ENCODE measurements at places on chromosomes 3 and 15.
A peak's percentile ranks its signal among the peaks of the same experiment; 100 is the strongest.

- no peak for DNase-seq
Measured at GRCh38 chr15:64161688-64162477, 939 bp downstream of the PPIB start.

GRCh38 chr3:37995652-37996641 lies 5.4 kb downstream of the VILL start:
- DNase-seq, result no peak

- DNase-seq, result no peak
Measured at GRCh38 chr3:166322391-166322790, 485.2 kb upstream of the BCHE start.

DNA sequence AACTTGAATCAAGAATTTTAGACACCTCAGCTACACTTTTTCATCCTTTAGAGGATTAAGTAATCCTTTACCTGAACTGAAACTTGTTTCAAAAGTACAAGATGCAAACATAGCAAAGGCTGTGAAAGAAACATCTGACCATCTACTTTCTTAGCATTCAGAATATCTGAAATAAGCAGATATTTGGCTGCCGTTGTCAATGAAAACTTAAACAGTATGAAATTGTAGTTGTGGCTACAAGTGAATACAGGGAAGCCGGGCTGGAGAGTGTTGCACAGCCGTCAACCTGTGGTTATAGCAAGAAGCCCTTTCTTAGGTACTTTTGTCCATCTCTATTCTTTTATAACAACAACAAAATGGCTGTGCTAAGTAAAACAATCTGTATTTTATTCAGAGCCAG lies 6.9 kb upstream of the CX3CR1 start:
- DNase-seq, result no peak

DNA sequence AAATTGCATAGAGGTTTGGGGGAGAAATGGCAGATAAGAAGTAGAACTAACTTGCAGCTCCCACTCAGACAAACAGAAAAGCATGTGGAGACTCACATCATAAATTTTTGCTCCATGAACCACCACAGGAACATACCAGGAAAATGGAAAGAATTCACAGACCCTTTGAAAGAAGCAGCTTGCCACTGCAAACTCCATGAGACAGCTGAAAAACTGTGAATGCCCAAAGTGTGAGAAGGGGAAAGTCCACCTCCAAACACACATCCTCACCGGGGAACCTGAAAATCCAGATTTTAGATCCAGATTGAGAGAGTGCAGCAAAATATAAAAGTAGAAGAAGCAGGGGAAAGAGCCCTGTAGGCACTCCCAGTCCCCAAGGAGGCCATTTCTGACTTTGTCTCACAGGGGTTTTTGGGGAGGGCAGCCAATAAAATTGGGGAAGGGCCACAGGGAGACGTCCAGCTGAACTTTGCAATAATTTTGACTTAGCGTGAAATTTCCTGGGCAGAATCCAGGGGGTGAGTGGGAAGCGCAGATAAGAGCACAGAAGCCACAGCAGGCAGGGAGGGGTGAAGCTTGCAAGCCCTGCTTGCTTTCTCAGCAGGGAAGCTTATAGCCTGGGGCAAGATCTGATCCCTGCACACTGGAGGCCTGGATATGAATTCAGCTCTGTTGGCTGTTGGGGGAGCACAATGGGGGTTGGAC lies 183.4 kb upstream of the UBE2E2 start:
- no peak for DNase-seq

DNA sequence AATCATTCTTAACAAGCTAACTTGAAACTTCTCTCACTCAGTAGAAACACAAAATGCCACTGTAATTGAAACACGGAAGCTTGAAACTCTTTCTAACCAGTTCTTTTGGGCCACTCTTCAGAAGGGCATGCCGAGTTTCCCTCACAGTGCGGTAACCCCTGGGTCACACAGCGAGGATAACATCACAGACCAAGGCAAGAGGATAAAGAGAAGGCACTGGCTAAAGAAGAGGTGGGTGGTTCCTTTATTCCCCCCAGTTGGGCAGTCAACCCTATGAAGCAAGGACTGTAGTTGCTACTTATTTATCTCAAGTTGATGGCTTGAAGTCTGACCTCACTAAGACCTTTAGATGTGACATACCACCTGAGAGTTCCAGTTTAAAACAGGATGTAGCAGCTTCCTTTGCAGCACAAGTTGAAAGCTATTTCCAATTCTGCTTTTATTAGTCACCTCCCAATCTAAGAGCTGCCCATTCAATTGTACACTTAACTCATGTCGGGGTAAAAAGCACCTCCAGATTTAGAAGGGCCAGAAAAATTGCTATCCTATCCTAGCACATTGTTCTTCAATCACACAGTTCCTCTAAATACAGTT lies 272.4 kb downstream of the TIGIT start:
- DNase-seq, result no peak

DNA sequence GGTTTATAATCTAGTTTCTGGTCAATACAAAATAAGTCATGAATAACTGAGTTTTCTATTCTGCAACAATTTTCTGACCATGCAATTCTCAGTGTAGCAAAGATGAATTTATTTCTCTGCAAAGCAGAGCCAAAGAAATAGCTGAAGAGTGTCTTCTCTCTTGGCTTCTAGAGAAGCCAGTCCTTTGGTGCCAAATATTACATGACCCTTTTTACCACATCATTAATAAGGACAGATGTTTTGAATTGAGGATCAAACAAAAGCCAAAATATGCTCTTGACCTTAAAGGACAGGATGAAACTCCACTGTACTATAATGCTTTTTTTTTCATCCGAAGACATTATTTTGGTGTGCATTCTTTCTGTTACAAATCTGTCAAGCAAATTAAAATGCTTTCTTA lies 40.2 kb upstream of the OSTN start:
- no peak for DNase-seq

DNA sequence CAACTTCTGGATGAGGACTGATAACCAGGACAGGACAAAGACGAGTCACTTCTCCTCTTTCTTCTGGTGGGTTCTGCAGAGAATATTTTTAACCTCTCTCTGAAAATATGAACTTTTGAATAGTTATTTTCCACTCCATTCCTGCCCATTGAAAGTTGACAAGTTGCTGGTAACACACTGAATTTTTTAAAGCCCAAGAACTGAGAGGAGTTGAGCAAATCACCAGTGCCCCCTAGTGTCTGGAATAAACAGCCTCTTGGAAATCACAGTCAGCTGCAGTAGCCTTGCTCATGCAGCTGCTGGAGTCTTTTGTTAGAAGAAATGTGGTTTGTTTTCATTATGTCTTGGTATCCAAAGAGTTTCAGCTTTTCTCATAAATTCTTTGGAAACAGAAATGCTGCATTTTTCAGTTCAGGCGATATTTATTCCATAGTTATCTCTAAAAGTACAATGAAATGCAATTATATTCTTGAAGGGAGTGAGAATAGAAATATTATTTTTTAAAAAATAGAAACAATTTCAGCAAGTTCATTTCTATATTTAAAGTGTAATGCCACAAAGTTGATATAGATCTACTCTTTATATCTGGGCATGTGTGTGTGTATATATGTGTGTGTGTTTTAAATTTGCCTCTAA lies 741.0 kb upstream of the CBLB start:
- DNase-seq, result peak; percentile 31

GRCh38 chr3:159760046-159760445 lies 228.6 kb upstream of the IL12A start:
- DNase-seq, result no peak

- no peak for DNase-seq
Measured at GRCh38 chr3:49006408-49007067, 653 bp upstream of the WDR6 start.

- no peak for DNase-seq
Measured at GRCh38 chr15:69634860-69635259, 182.2 kb downstream of the RPLP1 start.

Measured in stimulated activated CD4-positive, alpha-beta T cell treated with anti-CD3 and anti-CD28 coated beads, Interleukin-12 subunit alpha, Interleukin-12 subunit beta, amount 100 ng/mL, for 4 hours (primary cell).